ENCODE measurements at places on chromosomes 7 and 10.

DNA sequence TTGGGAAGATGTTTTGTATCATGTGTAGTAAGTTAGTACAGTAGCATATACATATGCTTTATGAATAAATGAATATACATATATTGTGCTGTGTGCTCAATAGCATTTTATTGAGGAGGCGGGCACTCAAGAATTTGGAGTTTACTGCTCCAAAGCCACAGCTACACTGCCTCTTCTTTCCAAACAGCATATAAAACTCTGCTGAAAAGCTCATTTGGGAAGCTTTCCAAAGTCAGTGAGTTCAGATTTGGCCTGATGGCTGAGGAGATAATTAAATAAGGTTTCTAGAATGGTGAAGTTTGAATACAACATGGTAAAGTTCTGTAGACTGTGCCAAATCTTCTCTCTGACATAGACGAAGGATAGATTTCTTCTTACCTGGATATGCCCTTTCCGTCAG is 29.8 kb downstream of the CDK1 start:
- no peak for DNase-seq

DNA sequence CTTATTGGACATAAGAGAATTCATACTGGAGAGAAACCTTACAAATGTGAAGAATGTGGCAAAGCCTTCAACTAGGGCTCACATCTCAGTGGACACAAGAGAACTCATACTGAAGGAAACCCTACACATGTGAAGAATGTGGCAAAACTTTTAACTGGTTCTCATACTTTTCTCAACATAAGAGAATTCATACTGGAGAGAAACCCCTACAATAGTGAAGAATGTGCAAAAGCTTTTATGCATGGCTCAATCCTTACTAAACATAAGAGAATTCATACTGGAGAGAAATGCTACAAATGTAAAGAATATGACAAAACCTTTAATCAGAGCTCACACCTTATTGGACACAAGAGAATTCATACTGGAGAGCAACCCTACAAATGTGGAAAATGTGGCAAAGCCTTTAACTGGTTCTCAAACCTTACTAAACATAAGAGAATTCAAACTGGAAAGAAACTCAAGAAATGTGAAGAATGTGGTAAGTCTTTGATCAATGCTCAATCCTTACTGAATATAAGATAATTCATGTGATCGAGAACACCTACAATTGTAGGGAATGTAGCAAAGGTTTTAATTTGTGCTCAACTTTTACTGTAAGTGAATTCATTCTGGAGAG is 121.8 kb upstream of the ZNF722 start:
- no peak for DNase-seq

GRCh38 chr10:104774234-104774633 is 133.1 kb downstream of the SORCS3 start:
- DNase-seq = no peak

GRCh38 chr10:123262456-123262855 is 108.3 kb downstream of the BUB3 start:
- DNase-seq = no peak

- DNase-seq = no peak
Observed at GRCh38 chr10:35353805-35354204, 17.5 kb downstream of the CCNY start.

DNA sequence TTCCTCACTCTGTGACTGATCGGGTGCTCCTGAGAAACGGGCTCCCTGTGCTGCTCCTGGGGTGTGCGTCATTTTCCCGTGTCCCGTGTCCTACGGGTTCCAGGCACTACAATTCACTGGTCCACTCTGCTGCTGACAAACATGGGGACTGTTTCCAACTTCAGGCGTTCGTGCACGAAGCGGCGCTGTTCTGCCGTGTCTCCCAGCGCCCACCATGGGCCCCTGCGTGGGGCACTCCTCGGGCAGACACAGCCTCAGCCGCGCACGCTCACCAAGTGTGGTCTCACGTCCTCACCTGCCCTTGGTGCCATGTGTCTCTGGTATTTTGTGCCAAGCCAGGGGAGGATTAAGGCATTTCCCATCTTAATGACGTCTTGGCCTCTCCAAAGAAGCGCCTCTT is 19.0 kb downstream of the GPR146 start:
- no peak for DNase-seq

GRCh38 chr7:25521236-25521635 is 292.9 kb upstream of the NPVF start:
- DNase-seq = no peak

Measured in SHP77 (cell line).